Thyroid gland (tissue), 4 donors: ENCODE measurements at places on chromosomes 3 and 15.
A peak's percentile ranks its signal among the peaks of the same experiment; 100 is the strongest.

DNA sequence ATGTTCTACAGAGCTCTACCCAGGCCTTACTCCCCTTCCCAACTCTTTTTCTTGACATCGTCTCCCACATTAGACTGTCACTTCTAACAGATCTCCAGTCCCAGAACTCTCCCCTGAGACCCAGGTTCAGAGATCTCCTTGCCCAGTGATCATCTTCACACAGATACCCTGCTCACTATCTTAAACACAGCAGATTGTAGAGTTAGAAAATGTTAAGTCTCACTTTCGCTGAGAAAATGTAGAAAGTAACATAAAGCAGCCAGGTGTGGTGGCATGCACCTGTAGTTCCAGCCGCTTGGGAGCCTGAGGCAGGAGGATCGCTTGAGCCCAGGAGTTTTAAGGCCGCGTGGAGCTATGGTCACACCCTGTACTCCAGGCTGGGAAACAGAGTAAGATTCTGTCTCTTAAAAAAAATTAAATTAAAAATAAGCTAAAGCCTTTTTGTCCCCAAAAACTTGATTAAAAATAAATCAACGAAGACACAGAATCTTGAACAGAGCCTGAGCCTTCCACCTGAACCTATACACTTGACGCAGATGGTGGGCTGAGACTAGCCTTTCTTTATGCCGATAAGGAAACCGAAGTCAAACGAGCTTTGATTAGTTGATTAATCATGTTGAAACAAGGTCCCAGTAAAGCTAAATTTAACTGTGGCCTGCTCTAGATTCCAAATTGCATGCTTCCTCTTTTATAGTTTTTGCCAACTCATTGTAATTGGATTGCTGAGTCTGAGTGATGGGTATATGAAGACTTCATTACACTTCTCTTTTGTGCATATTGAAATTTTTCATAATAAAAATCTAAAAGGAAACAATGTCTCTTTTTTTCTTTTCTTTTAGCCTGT lies 31.3 kb upstream of the BLM start:
- no peak for DNase-seq

- DNase-seq = no peak
Observed at GRCh38 chr15:47304656-47305055, 412.6 kb upstream of the SEMA6D start.

DNA sequence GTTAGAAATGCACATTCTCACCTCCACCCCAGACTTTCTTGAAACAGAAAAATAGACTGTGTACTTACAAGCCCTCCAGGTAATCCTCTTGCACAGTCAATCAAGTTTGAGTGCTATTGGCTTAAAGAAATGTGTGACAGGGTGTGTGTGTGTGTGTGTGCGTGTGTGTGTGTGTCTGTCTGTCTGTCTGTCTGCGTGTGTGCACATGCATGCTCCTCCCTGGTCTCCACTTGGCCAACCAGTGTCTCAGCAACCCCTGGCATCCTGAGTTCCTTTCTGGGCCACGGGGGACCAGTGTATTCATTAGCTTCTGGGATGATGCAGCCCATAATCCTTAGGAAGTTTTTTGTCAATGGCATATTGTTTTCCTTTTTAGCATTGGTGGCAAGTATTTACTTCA lies 128.8 kb upstream of the IL12A start:
- no peak for DNase-seq

DNA sequence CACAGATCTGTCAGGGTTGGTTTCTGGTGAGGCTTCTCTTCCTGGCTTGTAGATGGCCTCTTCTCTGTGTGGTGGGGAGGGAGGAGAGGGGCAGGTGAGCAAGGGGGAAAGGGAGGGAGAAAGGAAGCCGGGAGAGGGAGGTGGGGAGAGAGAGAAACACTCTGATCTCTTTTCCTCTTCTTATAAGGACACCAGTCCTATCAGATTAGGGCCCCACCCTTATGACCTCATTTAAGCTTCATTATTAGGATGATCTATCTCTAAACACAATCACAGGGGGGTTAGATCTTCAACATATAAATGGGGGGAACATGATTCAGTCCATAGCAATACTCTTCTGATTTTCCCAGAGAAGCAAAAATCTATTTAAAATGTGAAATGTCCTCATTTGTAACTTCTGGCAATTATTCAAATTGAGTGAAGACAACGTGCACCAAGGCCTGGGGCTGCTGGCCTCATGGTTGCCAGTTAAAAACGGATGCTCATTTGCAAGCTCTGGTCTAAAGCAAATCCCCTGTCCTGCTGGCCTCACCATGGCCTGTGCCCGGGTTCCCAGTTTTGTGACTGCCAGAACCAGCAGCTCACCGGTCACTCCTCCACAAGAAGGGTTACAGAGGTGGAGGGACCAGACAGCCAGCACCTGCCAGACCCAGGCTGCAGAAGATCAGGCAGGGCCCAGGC lies 8.3 kb downstream of the POMGNT2 start:
- no peak for DNase-seq

GRCh38 chr15:98154863-98155262 lies 194.4 kb downstream of the ARRDC4 start:
- no peak for DNase-seq

DNA sequence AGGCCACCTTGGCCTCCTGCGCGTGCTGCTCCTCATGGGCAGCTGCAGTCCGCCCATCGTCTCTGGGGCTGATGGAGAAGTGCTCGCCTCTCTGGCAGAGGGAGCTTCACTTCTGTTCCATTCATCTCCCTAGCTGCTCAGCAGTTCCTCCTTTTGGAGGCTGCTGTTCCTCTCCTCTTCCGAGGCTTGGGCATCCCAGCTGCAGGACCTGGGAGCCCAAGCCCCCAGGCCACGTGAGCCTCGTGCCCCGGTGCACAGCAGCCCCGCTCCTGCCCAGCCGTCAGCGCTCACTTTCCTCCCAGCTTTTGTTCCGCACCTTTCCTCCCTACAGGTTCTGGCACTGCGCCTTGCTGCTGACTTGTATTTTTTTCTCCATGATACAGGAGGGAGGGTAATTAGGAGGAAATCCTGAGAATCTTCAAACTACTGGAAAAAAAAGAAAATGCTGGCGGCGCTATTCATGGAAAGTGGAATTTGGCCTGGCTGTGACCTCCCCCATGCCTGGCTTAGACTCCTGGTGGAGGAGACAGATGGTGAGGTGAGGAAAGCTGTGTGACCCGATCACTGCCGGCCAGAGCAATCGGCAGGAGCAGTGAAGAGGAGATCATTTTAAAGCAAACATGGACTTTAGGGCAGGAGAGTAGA lies 210.1 kb downstream of the CHST2 start:
- peak; percentile 18 for DNase-seq

- no peak for DNase-seq
Observed at GRCh38 chr15:72341361-72341760, 21.4 kb upstream of the CELF6 start.

DNA sequence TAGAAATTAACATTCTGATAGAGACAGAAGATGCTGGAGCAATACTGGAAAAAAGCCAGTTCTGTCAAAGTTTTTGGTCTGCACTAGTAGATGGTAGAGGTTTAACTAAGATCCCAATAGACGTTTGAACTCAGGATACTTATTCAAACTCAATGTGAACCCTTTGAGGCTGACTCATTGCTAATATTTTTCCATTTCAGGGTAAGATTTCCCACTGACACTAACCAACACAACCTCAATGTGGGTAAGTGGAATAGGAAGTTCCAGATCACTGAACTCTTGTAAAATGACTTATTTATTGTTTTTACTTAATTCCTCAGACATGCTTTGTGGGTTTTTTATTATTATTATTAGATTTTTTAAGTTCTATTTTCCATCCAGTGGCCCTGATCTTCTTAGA lies 1024.8 kb downstream of the EPHA3 start:
- DNase-seq = no peak

- no peak for DNase-seq
Observed at GRCh38 chr3:108845709-108846293, 23.2 kb downstream of the TRAT1 start.

- no peak for DNase-seq
Observed at GRCh38 chr3:142013326-142013980, 135.9 kb downstream of the TFDP2 start.

DNA sequence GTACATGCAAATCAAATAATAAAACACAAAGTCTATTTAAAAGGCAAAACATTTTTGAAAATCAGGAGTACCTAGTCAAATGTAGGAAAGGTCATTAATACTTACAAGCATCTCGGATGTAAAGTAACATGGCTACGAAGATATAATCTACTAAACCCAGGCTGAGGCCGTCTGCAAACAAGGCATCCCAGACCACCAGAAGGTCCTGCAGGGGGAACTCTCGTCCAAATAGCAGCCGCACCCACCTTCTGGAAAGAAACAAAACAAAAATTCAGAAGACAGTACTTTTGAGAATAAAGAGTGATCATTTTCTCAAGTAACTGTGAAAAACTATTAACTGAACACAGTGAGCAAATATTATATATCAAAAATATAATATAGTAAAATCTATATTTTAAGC lies 423.1 kb downstream of the PLCL2 start:
- no peak for DNase-seq

DNA sequence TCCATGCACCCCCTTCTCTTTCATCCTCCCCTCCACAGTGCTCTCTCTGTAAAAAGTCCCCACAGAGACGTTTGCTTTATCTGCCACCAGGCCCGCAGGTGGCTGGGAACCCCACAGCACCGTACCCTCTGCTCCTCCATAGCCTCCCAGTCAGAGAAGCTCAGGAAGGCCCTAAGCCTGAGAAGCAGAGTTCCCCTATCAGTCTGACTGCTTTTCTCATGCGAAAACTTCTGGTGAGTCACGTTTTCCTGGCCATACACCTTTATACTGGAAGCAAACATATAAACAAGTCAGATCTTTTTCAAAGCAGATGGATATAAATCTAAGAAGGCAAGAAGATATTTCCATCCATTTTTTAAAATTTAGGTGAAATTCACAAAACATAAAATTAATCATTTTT lies 51.5 kb upstream of the MEF2A start:
- no peak for DNase-seq

DNA sequence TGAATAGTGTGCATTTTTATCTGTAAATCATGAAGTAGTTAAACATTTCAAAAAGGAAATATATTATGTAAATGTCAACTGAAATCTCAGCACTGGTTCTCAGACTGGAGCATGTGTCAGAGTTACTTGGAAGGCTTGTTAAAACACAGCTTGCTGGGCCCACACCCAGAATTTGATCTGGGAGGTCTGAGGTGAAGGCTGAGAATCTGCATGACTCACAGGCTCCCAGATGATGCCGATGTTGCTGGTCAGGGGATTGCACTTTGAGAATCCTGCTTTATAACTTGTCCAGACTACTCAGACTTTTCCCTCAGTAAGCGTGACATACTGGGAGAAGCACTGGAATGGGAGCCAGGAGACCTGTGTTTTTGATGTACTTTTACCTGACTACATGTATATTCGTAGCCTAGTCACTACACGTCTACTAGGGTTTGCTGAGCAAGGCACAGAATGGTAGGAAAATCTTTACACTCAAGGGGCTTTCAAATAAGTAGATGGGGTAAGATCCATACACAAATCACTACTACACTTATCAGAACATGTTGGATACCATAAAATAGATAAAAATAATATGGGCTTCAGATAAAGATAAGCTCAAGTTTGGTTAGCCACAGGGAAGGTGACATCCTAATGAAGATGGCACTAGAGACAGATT lies 77.1 kb upstream of the MEX3B start:
- DNase-seq = no peak

- DNase-seq = no peak
Observed at GRCh38 chr3:2968475-2968874, 141.7 kb downstream of the IL5RA start.

DNA sequence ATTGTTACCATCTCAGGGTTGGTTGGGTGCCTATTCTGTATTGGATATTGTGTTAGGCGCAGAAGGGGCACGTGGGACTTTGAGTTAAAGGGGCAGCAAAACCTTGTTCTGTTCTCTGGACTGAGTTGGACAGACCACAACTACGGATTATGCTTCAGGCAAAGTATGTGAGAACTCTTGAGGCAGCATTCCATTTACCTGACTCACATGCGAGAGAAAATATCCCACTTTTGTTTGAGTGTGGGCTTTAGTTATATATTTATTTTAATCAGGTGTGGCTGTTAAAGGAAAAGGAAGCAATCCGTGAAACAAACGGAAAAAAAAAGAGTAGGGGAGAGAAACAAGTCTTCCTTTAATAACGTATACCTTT lies 627 bp upstream of the PLS1 start:
- DNase-seq = peak; percentile 50

GRCh38 chr3:33149342-33149741 lies 35.5 kb downstream of the CRTAP start:
- DNase-seq = no peak

- no peak for DNase-seq
Observed at GRCh38 chr15:97071668-97072067, 741.2 kb downstream of the NR2F2 start.

DNA sequence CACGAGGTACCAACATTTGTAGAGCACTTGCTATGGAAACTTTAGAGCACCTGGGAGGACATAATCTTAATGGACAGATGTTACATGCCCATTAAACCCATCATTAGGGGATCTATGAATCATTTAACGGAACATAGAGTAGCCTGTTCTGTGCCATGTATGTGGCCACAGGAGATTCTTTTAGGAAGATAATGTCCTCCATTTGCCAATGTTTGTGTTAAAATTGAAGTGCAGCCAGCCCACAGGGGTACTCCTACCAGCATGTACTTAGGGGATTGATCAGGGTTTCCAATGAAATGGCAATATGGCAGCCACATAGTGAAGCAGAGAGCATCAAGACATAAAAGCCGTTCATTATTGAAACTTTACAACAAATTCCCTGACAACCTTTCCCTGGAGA lies 70.7 kb downstream of the TNIK start:
- no peak for DNase-seq

- no peak for DNase-seq
Observed at GRCh38 chr3:178975320-178975719, 96.3 kb downstream of the ZMAT3 start.

GRCh38 chr15:34813446-34814190 lies 18.3 kb upstream of the ACTC1 start:
- DNase-seq = no peak

DNA sequence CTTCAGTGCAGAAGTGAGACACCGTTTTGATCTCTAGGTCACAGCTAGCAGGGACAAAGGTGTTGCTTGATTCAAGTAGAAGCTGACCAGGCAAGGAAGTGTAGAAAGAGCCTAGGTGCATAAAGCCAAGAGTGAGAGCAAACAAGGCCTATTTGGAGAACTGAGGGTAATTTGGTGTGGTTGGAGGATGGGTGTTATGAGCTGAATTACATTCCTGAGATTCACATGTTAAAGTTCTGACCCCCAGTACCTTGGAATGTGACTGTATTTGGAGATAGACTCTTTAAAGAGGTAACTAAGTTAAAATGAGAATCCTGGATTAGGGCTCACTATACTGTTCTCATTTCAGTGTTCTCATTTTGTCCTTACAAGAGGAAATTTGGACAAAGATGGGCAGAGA lies 191.3 kb downstream of the ZMAT3 start:
- no peak for DNase-seq

- no peak for DNase-seq
Observed at GRCh38 chr3:58564456-58565160, 12.6 kb downstream of the FAM107A start.

DNA sequence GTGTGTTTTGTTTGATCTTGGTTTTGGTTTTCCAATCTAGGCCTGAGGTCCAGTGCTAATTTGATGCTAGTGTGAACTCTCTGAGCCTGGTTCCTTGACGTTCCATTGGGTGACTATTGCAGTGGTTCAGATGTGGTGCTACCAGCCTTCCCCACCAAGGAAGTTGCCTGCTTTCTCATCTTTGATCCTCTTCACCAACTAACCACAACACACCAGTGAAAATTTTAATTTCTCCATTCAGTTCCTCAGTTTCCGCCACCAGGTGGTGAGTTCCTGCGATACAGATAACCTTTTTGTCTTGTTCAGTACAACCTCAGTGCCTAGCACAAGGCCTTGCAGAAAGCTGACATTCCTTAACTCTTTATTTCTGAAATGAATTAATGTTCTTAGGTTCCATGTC lies 337.4 kb upstream of the TPRG1 start:
- no peak for DNase-seq
